ENCODE measurements at places on chromosomes 13 and 19.
A peak's percentile ranks its signal among the peaks of the same experiment; 100 is the strongest.

- peak; percentile 91 for DNase-seq
These were observed 122.9 kb downstream of the OLFM4 start for GRCh38 chr13:53151336-53152056.

GRCh38 chr19:900302-901111 lies 7.2 kb downstream of the RNU6-9 start:
- no peak for DNase-seq

DNA sequence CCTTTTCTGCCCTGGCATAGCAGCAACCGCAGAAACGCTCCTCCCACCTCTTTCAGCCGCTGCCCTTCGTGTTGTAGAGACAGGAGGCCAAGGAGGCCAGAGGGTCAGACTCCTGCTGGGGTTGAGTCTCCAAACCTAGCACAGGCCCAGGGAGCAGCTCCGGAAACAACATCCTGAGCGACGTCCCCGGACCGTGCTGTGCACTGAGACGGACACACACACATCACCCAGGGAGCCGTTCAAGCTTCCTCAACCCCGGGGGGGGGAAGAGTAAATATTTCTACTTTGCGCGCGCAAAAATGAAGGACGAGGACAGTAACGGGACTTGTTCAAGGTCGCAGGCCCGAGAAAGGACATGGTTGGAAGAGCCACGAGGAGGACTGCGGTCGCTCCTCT lies 657 bp downstream of the ZNF550 start:
- peak; percentile 48 for DNase-seq

DNA sequence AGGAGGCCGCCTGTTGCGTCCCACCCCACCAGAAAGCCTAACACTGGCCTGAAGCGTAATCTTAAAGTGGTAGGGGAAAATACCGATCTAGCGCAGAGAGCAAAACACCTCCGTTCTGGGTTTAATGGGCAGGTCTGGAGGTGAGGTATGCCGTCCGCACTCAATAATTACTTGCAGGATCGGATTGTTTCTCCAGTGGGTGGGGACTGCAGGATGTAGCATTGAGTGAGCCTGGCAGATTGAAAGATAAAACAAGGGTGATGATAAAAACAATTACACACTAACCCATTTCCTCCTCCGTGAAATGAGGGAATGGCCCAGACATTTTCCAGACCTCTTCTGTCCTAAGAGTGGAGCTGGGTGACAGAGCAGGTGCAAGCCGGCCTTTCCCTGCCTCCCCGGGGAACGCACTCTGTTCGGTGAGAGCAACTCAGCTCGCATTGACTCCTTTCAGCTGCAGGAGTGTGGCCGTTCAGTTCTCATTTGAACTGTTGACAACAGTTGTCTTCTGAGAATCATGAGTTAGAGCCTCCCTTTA lies 110.2 kb upstream of the DOCK9 start:
- no peak for DNase-seq

- peak; percentile 15 for DNase-seq
These were observed 28.7 kb upstream of the CD33 start for GRCh38 chr19:51196181-51196580.

GRCh38 chr13:94030415-94031119 lies 448.9 kb downstream of the DCT start:
- no peak for DNase-seq

DNA sequence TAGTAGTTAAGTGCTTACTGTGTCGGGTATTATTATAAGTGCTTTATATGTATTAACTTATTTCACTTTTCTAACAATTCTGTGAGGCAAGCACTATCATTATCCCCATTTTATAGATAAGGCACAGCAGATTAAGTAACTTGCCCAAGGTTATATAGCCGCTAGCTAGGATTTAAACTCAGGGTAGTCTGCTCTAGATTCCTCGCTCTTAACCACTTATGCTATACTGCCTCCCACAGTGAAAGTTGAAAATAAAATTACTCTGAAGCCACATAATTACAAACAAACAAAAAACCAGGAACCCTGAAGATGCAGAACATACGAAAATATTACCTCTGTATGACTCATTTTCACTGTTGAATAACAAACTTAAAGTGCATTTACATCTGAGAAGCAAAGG lies 3.9 kb downstream of the TEX30 start:
- no peak for DNase-seq

DNA sequence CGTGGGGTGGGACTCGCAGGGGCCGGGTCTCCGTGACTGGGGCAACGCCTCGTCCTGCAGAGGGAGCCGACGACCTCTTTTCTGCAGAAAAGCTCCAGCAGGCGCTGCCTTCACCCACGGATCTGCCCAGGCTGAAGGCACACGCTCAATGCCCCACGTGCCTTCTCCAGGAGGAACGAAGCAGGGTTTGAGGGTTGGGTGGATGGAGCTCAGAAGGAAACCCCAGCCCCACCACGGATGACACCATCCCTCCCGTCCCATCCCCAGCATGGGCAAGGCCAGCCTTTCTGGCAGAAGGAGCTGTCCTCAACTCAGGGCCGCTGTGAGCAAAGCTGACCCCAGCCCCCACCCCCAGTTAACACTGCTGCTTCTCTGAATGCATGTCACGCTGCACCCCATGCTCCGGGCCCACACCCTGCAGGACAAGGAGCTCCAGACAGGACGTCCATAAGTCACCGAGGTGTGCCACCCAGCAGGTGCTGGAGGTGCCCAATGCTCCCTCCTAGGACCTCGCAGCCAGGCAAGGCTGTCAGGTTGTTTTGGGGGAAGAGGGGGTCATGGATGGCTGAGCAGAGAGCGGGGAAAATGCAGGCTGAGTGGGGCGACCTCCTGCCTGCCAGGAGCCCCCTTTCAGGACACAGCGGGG lies 7.4 kb downstream of the C19orf25 start:
- DNase-seq, result no peak

GRCh38 chr13:57630661-57631595 lies 616 bp upstream of the PCDH17 start:
- no peak for DNase-seq

GRCh38 chr13:99553033-99553432 lies 51.8 kb downstream of the TM9SF2 start:
- no peak for DNase-seq

GRCh38 chr13:72561791-72562190 lies 165.6 kb downstream of the MZT1 start:
- DNase-seq, result no peak

GRCh38 chr13:77056382-77056781 lies 29.4 kb upstream of the FBXL3 start:
- DNase-seq, result no peak

- no peak for DNase-seq
These were observed 24.7 kb downstream of the GPR42 start for GRCh38 chr19:35395382-35396199.

- no peak for DNase-seq
These were observed 15.2 kb downstream of the INTS6 start for GRCh38 chr13:51437550-51438127.

DNA sequence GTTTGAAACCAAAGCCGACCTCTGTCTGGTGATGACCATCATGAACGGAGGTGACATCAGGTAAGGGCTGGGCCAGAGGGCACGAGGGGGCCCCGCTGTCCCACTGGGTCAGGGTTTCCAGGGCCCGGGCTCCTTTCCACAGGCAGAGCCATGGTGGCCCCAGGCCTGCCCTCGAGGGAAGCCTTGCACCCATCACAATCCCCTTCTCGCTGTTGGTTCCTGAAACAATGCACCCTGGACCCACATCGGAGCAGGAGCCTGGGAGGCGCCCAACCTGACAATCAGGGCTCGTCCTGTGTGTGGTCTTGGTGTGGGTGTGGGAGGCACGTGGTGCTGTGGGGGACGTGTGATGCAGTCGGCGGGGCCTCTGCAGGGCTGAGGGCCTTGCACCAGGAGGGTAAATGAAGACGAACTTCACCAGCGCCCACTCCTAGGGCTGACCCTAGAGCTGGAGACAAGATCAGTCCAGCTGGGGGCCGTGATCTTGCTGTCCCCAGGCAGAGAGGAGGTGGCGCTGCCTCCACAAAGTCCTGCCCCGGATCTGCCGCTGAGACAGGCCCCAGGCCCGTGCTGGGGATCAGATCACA lies 2.8 kb downstream of the GRK1 start:
- DNase-seq, result no peak

- no peak for DNase-seq
These were observed 4.2 kb downstream of the PPP6R1 start for GRCh38 chr19:55254625-55254977.

DNA sequence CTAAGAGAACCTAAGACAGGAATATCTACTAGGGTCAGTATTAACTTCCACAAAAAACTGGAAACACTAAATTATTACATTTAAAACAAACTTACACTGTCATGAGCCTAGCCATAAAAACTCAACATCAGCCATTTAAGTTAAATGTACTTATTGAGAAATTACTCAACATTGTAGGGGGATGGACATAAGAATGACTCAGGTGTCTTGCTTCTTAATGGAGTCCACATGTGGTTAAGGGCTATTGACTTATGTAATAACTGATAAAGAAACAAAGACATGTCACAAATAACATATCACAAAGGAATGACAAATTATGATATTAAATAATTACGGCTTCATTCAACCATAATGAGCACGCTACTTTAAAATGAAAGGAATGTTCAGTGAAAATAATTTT lies 36.2 kb downstream of the CLDN10 start:
- DNase-seq, result no peak

DNA sequence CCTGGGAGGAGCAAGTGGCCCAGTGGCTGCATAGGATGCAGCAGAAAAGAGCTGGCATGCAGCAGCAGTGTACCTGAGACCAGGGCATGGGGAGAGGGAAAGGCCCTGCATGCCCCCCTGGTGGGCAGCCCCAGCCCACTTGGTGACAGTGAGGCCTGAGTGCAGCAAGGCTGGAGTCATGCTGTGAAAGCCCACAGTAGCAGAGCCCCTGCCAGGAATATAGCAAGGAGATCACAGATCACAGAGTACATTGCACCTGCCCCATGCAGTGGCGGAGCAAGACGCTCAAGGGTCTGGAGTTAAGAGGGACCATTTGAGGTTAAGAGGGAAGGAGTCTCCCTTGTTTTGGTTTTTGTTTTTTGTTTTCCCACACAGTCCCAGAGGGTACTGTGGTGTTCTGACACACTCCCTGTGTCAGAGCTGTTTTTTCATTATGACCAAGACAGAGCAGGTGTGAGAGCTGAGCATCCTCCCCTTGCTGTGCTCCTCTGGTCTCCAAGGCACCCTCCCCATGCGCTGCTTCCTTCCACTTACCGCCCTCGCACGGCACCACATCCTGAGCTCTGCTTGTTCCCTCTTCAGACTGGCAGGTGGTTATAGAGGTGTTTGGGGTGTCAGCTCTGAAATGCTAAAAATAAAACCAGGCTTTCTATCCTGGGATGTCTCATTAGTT lies 85.0 kb upstream of the UBL3 start:
- DNase-seq, result peak; percentile 94

GRCh38 chr13:47409778-47410177 lies 512.9 kb upstream of the HTR2A start:
- no peak for DNase-seq

GRCh38 chr13:50162001-50162400 lies 146.8 kb downstream of the KCNRG start:
- no peak for DNase-seq

- DNase-seq, result peak; percentile 54
These were observed 9.2 kb upstream of the ATP12A start for GRCh38 chr13:24670961-24671381.

- no peak for DNase-seq
These were observed 3.2 kb downstream of the LENG9 start for GRCh38 chr19:54460230-54461005.

DNA sequence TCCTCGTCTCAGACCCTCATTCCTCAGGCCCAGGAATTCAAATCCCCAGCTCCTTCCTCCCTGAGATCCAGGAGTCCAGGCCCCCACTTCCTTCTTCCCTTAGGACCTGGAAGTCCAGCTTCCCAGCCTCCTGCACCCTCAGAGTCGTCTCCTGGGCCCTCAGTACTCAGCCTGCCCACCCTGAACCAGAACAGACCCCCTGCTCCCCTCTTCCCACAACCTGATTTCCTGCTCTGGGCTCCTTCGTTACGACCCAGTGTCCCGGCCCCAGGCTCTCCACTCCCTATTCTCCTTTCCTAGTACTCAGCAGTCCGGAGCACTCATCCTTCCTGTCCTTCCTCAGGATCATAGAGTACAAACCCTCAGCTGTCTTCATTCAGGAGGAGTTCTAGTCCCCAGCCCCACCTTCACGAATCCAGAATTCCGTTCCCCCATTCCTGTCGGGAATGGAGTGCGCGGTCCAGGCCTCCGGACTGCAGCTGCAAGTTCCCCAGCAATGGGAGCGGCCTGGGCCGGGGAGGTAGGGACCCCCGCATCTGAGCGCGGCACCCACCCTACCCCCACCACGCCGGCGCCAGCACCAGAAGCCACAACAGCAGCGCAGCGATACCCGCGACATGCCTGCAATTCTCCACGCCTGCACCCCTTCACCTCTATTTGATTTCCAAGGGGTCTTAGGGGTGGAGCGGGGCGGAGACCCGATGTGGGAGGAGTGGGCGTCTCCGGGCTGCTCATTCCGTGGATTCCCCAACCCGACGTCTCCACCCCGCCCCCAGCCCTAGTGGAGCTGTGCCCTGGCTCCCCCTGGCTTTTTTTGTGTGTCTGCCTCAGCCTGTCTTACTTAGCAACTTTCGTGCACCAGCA lies 12.7 kb downstream of the EGLN2 start:
- no peak for DNase-seq

GRCh38 chr13:76762721-76763120 lies 123.5 kb downstream of the KCTD12 start:
- DNase-seq, result no peak

GRCh38 chr19:2171349-2172145 lies 7.8 kb downstream of the DOT1L start:
- peak; percentile 95 for DNase-seq

DNA sequence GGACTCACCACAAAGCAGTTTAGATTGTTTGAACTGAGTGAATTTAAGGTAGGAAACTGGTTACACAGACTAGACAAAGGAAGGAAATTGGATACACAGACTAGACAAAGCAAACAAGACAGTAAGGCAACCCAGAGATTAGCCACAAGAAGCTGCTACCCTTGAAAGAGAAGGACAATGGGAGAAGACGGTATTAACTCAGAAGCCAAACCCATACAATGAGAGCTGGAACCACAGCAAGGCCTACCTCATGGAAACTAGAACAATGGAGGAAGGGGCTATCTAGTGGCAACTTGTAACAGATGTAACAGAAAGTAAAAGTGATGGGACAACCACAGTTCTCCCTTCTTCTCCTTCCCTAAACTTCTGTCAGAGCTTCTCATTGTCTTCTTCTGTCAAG lies 410.9 kb upstream of the SPRY2 start:
- no peak for DNase-seq

DNA sequence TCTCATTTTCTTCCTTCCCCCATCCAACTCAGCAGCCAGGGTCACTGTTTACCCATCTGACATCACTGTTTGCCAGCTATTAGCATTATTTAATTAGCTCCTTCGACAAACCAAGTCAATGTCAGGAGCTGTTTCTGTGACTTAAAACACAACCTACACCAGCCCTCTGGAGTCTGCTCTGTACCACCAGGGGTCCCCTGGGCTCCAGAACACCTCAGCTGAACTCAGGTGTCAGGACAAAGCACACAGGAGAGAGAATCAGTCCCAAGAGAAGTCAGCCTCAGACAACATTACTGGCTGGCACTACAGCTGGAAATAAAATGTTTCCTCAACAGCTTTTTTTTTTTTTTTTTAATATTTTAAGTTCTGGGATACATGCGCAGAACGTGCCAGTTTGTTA lies 45.1 kb downstream of the DCLK1 start:
- no peak for DNase-seq

Measured in GM12865 (cell line).